Myocyte (in vitro differentiated cells): ENCODE measurements at places on chromosomes 12 and 14. TPM values are rescaled to one million over a fixed set of nuclear protein-coding genes. Genes with fewer than 3 reads are reported as not detected.

CEP170B gene
- total RNA-seq = 45.5 and 58.2 TPM in 2 replicates

PNMA1 gene
- total RNA-seq = 26.4 and 29.0 TPM in 2 replicates

ITGA7 gene
- 1,498 and 1,557 TPM in 2 replicates for total RNA-seq

CIROP gene
- total RNA-seq = not detected in 2 replicates

TOMM20L gene
- total RNA-seq = not detected in 2 replicates

OR6C3 gene
- total RNA-seq = not detected in 2 replicates
